H4 (cell line): ENCODE measurements at places on chromosomes 4 and X.

GRCh38 chr4:167052631-167053091 lies 181.6 kb downstream of the SPOCK3 start:
- DNase-seq = no peak

DNA sequence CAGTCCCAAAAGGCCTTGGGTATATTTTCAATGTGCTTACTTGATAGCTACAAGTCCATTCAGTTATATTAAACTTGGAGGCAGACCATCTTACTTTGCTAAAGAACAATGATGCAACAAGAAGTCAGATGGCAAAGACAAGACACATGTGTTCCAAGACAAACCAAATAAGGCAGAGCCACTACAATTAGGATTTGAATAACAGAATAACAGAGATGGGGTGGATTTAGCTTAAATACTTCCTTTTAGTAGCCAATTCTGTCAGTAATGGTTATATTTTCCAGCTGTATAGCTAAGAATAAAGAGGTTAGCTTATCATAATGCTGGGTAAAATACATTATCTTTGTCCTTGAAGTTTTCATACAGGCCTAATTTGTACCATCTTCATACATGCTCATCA lies 37.7 kb upstream of the FRAS1 start:
- DNase-seq = no peak

DNA sequence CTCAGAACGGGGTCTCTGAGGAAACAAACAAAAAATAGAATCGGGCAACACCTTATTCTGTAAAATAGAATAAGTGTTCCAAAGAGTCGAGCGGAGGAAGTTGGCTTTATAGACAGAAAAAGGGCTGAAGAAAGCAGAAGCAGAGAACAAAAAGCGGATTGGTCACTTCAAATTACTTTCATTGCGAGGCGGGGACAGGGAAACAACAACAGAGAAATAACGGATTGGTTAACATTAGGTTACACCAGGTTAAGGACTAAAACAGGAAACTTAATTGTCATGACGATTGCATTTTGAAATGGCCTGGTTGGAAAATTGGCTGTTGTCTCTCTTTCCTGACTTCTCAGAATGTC lies 433 bp upstream of the COQ2 start:
- DNase-seq = peak; percentile 61

- DNase-seq = no peak
Observed at GRCh38 chr4:23999714-24000469, 110.0 kb upstream of the PPARGC1A start.

- peak; percentile 28 for DNase-seq
Observed at GRCh38 chrX:67613996-67614395, 70.2 kb downstream of the AR start.

DNA sequence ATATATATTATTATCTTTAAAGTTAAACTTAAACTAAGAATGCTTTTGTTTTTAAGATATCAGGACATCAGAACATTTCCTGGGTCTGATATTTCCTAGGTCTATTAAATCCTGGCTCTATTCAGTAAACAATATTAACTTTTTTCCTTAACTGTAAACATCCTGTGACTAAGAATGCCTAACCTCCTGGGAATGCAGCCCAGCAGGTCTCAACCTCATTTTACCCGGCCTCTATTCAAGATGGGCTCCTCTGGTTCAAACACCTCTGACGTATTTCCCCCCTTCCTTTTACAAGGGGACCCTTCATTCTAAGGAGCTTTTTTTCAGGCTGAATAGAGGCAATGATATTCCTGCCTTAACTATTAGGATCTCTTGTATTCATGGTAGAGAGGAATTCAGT lies 35.8 kb upstream of the DYNLT3 start:
- DNase-seq = peak; percentile 44

DNA sequence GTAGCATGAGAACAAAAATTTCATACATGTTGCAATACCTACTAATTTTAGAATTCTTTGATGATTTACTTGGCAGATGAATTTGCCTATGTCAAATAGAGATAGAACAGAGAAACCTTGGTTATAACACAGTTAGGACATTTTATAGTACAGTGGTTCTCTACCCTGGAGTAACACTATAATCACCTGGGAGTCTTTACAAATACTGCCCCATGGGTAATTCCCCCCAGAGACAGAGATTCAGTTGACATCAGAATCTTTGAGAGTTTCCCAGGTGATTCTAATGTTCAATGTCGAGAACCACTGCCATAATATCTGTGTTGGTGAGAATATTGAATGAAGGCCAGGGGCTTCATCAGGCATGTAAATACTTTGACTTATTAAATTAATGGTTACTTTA lies 401.3 kb upstream of the NDST4 start:
- no peak for DNase-seq

DNA sequence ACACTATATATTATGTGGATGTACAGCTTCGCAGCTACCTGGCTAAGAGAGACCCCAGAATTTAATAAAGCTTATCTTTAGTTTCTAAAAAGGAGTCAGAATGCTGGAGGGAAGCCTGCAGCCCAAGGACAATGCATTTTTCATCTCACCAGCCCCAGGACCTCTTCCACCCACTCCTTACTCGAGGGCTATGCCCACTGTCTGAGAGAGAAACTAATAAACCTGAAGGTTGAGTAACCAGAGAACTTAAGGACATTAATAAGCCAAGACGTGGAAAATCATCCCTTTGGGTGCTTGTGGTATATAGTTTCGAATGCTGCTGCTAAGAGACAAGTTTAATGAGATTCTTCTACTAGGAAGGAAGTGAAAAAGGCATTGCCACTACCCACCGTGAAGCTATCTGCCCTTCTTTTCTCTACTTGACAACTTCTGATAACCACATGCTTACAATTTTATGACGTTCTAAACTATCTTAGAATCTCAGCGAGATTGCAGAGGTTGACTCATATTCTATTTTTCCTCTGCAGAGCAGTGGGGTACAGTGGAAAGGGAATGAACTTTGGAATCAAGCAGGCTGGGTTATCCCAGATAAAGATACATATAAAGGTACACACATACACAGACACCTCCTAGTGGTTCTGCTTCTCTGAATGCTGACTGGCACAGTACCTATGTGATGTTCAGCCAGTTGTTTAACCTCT lies 3.3 kb downstream of the RELL1 start:
- DNase-seq = no peak

DNA sequence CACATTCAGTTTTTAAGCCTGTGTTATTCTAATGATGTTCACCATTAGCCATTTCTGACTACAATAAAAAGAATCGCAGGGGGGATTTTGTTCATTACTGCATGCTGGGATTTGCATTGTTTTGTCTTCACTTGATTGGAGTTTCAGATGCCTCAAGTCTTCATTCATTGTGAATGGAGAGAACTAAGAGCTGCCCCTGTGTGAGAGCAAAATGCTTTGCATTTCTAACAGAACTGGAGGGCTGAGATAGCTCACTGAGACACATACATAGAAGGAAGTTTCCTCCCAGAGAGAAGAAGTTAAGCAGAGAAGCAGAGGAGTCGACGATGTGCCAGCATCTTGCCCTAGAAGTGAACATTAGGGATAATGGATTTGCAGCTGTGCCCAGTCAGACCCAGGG lies 113.5 kb upstream of the GATB start:
- no peak for DNase-seq

DNA sequence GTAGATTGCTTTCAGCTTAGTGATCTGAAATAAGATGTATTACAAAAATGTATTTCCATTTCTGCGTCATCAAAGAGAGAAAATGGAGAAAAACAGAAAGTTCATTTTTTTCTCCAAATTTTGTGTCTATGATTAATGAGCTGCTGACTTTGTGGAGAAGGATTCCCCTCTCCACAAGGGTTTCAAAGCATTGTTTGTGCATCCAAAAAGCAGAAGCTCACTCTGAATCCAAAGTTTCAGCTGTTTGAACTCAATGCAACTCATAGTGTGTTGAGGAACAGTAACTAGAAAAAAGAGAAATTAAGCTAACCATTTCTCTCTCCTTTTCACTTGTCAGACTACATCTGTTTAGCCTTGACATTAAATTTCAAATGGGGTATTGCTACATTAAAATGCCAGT lies 62.9 kb upstream of the SLC7A11 start:
- DNase-seq = no peak

DNA sequence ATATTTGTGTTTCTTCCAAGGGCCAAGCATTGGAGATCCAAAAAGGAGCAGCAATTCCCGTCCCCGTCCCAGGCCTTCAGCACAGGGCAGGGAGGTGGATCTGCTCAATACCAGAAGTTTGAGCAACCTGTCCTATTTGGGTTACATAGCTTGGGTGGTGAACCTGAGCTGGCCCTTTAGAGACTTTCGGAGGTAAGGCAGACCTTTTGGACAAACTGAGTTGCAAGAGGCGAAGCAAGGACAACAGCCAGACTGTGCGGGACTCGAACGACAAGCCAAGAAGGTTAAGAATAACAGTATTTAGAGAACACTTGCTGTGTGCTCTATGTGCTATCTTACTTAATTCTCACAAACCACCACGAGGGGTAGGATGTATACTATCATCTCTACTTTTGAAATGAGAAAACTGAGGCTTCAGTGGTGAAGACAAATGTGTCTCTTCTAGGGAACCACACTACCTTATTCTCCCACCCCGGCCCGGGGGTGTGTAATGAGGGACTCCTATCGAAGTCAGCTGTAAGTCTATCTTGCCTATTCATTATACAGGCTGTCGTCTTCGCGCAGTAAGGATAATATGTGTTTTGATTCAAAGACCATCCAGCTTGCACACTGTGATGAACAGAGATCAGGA lies 1.3 kb downstream of the NOP14 start:
- DNase-seq = no peak

DNA sequence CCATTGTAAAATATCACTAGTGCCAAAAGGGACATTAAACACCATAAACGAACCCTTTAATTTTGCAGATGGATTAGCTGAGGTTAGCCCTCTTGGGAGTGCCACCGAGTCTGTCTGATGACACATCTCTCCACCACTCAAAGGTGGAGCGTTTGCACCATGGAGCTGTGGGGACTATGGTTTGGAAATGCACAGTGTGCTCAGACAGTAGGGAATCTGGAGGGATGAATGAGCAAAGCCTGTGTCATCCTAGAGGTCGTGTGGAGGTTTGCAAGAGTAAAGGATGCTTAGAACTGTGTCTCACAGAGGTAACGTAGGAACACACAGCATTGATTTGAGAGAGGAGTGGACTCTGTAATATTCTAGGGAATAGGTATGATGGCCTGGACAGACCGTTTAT lies 93.7 kb downstream of the CLNK start:
- DNase-seq = no peak

GRCh38 chr4:139728840-139729239 lies 63.2 kb downstream of the MGST2 start:
- no peak for DNase-seq

GRCh38 chr4:105990933-105991332 lies 95.7 kb downstream of the NPNT start:
- DNase-seq = peak; percentile 48

DNA sequence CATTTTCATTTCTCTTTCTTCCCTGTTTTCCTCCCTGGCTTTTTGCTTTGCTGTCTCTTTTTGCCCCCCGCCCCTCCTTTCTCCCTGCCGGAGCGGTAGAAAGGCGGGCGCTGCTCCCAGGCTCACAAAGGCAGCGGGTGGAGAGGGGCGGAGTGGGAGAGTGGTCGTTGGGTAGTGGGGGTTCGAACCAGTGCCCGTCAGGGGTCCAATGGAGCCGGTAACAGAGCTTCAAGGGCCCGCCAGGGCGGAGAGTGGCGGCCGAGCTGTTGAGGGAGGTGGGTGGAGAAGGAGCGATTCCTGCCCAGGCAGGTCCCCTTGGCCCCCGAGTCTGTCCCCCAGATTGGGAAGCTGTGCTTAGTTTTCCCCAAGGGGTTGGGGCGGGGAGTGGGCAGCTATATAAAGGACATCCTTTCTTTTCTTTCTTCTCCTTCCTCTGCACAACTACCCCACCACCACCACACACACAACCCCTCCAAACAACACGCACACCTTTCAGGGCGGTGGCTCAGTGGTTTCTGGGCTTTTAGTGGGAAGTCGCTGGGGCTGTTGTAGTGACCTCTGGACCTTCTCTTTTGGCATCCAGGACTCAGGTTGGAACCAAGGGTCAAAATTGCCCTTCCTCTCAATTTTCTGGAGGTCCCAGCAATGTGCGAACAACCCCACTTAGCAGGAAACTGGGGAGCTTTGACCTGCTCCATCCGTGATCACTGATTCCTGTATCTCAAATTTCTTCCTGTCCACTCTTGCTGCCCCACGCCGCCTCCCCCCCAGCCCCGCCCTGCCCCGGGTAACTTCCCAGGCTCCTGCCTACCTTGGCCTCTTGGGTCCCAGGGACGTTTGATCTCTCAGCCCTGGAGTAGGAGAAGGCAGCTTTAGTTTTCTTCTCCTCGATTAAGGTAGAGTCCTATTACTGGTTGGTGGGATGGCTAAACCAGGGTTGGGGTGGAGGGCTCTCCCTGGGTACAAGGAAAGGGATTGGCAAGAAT lies 1.9 kb downstream of the EFNB1 start:
- DNase-seq = no peak

DNA sequence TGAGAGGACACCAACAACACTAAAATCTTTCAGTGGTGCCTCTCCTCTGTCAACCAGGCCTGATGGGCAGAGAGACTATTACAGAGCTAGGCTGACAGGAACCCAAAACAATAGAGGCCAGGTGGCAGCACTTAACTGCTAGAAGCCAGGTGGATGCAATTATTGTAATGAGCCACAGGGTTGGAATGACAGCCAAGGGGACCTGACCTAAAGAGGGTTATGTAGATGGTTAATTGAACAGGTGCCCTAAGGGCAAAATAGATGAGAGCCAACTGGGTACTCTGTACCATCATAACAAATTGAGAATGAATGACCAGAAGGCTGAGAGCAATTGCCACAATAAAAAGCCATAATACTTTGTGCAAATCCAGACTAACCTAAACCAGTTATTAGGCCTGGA lies 24.7 kb upstream of the FRAS1 start:
- DNase-seq = no peak

GRCh38 chrX:105121186-105121585 lies 99.3 kb downstream of the TEX13A start:
- DNase-seq = no peak

- DNase-seq = peak; percentile 23
Observed at GRCh38 chrX:83845397-83845796, 15.5 kb upstream of the CYLC1 start.

DNA sequence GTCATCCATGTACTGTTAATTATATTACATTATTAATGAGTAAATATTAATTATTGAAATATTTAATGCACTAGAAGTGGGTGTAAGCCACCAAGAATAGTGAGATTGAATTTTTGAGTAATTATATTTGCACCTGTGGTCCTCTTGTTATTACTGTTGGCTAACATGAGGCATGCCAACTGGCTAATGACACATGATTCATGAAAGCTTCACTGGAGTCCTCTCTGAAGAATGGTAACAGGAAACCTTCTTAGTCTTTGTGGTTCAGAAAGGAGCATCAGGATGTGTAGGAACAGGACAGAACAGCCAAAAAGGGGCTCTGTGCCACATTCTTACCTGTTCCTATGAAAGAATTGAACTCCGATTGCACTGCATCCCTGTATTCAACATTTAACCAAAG lies 65.2 kb downstream of the SLC4A4 start:
- no peak for DNase-seq

GRCh38 chr4:880684-881405 lies 51.3 kb downstream of the GAK start:
- no peak for DNase-seq

- no peak for DNase-seq
Observed at GRCh38 chrX:132461886-132462285, 27.0 kb downstream of the MBNL3 start.

GRCh38 chr4:67558493-67558892 lies at the start of gene STAP1:
STAP1 (plus strand) TSS chr4:67558727; CDS start chr4:67558810, 83 bp downstream.
- no peak for DNase-seq
